Activated CD8-positive, alpha-beta memory T cell treated with anti-CD3 and anti-CD28 coated beads for 1 hour (primary cell): ENCODE measurements at places on chromosomes 3 and 15.

DNA sequence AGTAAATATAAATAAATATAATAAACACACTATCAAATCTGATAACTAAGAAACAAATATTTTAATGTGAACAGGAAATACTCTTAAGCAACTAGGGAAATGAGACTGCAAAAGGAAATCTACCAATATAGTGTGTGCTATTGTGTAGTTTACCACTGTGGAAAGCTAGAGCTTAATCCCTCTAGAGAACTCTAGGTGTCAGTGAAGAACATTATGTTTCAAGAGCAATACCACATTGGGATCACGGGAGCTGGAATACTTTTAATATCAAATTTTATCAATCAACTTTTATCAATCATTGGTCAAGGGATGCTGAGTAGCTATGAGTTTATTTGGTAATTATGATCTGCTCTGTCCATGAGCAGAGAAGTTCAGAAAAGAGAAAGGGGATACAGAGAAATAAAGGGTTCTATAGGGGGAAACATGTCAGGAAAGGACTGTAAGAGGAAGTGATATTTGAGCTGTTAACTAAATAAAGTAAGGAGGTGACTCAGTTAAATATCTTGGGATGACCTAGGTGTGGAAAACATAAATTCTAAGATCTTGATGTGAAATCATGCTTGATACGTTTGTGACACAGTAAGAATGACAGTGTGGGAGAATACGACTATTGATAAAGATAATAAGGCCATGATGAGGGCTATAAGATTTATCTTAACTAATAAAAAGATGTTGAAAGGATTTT is 762.2 kb upstream of the ALCAM start:
- DNase-seq: no peak

GRCh38 chr3:66035763-66036477 is 2.8 kb downstream of the MAGI1 start:
- DNase-seq: no peak

DNA sequence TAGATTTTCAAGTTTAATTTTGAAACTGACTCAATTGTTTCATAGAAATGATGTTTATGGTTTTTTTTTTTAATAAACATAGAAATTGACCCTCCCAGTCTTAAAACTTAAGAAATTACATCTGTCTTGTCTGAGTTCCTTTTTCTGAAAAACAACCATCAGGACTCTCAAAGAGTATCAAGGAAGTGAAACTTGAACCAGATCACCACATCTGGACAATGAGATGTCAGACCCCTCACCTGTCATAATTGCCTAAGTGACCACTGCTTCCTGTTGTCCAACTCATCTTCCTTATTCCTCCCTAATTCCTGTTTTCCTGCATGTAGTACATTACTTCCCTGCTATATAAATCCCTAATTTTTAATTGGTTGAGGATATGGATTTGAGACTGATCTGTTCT is 441.5 kb upstream of the ARHGEF26 start:
- DNase-seq: no peak

DNA sequence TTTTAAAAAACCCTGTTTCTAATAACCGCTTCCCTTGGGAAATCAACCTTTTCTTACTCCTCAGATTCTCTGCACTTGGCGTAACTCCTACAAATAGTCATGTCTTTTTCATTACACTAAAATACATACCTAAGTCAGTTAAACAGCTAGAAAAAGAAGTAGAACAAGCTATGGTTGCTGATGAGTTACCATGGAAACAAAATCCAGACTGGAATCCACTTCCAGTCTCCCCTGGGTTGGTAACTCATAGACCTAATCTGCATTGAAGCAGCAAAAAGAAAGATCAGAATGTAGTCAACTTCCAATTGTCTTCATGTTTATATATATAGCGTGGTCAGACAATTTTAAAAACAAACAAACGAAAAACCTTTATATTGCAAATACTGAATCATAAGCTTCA is 260.8 kb upstream of the LRRN1 start:
- no peak for DNase-seq
